ENCODE measurements at places on chromosomes 11 and 22.

DNA sequence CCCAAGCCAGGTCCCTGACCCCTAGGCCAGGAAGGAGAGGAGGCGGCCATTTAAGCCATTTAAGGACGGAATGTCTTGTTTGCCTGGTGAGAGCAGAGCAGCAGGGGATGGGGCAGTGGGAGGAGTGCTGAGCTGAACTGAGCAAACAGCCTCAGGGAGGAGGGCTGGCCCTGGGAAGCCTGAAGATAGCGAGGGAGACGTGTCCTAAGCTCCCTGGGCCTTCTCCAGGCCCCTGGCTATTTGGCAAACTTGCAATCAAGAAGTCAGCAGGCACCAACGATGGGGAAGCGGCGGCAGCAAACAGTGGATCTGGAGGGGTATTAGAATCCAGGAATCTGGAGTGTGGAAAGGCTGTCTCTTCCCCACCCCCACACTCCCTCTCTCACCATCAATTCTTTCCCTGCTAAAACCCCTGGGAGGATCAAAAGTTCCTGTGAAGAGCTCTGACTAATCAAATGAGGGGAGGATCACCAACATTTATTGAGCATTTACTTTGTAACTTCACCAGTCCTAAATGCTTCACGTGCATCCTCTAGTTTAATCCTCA lies 8.8 kb downstream of the BCL9L start:
- DNase-seq: no peak

DNA sequence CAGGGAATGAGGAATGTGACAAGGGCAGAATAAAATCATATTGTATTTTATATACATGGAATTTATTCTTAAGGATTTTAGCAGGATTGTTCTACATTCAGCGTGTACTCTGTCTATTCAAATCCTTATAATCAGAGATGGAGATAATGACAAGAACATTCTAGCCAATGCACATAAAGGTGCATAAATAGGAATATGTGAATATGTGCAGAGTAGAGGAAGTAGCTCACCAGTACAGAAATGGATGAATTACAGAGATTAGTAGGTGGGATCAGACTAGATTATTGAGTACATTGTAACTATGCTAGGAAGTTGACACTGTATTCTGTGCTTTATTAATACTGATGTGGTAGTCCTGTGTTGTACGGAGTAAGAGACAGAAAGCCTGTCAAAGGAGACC lies 1308.8 kb downstream of the FAM181B start:
- DNase-seq: no peak

DNA sequence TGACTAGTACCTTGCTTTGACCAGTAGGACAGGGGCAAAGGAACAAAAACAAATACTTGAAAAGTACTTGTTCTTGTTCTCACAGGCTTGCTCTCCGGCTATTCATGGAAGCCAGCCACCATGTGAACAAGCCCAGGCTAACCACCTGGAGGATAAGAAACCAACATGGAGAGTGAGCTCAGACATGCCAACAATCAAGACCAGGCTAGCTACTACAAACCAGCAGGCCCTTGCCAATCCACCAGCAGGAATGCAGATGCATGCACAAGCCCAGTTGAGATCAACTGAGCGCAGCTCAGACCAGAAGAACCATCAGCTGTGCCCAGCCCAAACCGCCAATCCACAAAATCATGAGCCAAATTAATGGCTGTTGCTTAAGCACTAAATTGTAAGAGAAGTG lies 180.1 kb upstream of the ISX start:
- no peak for DNase-seq

DNA sequence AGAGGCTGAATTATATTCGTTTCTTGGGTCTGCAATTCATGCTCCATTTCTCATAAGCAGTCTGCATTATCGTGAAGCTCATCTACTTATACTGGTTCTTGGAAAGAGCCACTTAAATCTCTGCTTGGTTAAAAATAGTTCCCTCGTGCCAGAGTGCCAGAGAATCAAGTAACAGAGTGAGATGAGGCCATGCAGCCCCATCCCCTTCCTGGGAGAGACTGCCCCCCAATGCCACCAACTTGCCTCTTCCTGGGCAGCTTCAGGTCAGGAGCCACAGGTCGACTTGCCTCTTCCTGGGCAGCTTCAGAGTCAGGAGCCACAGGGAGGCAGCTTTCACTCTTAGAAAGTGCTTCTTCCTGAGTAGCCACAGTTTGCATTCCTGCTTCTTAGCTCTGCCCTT lies 223.9 kb upstream of the ZBED5 start:
- DNase-seq: no peak

DNA sequence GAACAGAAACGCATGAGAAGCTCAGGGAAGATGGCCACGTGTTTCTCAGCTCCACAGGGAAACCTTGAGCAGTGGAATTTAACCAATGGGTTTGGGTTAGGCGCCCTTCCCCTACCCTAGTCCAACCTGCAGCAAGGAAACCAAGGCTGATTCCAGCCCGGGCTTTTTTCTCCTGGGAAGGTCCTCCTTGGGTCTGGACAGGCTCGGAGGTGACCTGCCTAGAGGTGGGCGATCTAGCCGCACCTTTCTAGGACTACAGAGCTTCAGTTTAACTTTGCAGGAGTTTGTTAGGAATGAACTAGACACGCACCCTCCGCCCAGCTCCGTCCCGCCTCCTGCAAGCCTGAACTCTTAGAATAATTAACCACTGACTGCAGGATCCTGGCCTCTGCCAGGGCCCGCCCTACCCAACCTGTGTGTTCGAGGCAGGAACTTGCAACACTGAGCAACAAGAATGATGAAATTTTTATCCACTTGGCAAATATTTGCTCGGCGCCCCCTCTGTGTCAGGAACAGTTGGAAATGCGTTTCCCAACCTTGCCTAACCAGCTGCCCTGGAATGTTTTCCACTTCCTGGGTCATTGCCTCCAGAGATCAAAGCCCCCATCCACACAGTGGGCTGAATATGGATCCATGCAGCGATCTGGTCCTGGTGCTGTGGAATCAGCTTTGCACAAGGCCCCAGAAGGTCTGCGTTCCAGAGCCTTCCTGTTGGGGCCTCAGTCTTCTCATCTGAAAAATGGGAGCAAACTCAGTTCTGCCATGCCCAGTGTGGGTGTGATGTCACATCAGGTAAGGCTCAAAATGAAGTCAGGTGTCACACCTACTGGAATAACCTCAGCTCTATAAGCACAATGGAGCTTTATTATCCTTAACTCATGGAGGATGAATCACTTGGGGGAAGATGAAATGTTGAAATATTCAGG lies 13.3 kb downstream of the MPST start:
- DNase-seq: peak; percentile 35

- no peak for DNase-seq
Measured at GRCh38 chr11:6538945-6539344, 41.9 kb downstream of the DNHD1 start.

DNA sequence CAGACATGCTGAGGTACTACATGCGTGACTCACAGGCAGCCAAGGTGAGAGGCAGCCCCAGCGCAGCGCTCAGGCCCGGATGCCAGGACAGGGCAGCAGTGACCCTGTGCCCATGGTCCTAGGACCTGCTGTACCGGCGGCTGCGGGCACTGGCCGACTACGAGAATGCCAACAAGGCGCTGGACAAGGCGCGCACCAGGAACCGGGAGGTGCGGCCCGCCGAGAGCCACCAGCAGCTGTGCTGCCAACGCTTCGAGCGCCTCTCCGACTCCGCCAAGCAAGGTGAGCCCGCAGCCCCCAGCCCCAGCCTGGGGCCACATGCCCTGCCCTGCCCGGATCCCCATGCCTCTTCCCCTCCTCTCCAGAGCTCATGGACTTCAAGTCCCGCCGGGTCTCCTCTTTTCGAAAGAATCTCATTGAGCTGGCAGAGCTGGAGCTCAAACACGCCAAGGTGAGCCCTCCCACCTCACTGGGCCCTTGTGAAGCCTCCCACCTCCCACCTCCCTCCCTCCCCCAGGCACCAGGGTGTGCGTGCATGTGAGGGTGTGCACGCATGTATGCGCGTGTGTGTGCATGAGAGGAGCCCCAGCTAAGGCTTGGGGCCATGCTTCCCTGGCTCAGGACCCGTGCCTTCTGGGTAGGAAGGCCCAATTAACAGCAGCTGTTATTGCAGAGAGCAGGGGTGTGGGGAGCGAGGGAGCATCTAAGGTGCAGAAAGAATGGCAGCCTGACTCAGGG lies 5.3 kb downstream of the CFL1 start:
- no peak for DNase-seq

DNA sequence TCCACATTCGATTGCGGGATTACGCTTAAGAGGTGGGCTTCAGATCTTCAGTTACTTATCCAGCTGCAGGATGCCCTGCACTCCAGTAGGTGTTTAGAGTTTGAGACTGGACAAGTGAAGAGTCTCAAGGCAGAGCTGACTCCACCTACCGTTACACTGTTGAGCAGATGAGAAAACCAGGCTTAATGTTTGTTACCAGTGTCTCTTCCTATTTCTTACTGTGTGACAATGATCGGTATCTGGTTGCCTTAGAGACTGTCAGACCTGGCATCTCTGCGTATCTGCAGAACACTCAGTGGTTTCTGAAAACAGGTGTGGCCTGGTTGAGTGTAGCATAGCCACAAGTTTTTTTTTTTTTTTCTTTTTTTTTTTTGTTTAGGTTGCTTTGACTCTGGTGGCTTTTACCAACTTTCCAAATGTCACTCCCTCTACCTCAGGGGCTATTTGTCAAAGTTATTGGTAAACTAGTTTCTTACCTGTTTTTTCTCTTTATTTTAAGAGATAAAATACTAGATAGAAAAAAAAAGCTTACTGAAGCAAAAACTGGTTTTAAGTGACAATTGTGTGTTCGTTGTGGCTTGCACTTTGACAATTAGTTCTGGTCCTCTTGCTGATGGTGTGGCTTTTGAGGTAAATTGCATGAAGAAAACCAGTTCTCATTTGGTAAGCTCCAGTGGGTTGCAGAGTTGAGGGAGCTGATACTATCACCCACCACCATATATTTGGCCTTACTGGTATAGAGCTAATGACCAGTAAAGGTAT lies 284.8 kb downstream of the ETS1 start:
- no peak for DNase-seq

- peak; percentile 82 for DNase-seq
Measured at GRCh38 chr11:58575377-58576020, at the start of gene LPXN. LPXN (minus strand) TSS chr11:58575856; CDS start chr11:58575772, 84 bp downstream.

DNA sequence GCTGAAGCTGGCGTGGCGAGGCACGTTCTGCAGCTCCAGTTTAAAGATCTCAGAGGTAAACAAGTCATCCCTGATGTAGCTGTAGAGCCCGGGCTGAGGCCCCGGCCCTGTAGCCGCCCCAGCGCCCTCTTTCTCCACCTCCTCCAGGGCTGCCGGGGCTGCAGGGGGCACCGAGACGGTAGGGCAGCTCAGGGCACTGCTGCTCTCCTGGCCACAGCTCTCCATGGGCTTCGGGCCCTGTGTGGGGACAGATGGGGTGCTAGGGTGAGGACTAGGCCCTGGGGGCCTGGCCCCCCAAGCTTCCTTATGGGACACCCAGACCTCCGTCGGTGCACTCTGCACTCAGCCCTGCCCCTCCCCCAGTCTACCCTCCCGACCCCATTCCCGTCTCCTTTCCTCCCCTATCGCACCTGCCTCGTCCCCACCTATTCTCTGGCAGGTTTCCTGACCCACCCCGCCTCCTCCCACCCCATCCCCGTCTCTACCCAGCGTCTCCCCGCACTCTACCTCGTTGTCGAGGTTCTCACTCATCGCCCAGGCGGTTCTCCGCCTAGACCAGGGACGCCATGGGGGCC lies 559 bp downstream of the RANBP1 start:
- no peak for DNase-seq

DNA sequence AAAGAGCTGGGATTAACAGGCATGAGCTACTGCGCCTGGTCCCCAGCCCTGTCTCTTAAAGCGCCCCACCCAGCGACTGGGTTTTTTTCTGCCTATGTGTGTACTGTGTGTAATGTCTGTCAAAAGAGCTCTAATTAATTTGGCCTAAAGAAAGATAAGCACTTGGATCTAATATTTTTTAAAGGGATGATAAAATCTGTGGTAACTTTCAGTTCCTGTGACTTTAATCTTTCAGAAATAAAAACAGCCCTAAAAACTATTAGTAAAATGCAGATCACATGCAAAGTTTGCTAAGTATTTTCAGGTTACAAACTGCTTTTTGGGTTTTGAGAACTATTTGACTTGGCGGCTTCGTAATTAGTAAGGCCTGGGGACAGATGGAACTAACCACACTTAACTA lies 1358.7 kb downstream of the LRRC4C start:
- no peak for DNase-seq

All from Kasumi-1 (cell line).